ENCODE measurements at places on chromosomes 6 and 20.

DNA sequence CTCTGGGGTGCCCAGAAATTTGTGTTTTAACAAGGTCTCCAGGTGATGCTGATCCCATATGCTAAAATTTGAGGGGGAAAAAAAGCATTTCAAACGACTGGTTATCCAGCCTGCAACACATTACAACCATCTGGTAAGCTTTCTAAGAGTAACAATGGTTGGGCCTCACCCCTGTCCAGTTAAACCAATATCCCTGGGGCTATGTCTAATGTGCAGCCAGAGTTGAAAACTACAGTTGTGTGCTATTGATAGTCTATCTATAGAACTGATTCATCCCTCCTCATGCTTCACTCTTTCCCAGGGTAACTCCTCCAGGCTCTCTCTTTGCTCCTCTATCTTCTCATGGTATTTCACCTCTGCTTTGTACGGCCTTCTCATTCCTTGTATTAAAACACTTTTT, 458.3 kb downstream of the MMUT start:
- DNase-seq = no peak

DNA sequence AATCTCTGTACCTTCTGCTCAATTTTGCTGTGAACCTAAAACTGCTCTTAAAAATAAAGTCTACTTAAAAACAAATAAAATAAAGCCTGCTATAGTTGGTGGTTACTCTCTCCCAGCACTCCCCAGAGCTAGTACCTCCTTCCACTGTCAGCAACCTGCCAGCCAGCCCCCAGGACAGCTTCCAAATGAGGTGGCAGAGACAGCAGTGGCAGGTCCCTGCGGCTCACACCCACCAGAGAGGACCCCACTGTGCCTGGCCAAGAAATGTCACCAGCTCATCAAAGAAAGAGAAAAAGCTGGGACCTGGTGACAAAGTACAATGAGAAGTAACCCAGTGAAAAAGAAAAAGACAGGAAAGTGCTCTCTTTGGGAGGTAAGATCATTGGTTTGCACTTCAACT, 15.2 kb downstream of the APMAP start:
- no peak for DNase-seq

DNA sequence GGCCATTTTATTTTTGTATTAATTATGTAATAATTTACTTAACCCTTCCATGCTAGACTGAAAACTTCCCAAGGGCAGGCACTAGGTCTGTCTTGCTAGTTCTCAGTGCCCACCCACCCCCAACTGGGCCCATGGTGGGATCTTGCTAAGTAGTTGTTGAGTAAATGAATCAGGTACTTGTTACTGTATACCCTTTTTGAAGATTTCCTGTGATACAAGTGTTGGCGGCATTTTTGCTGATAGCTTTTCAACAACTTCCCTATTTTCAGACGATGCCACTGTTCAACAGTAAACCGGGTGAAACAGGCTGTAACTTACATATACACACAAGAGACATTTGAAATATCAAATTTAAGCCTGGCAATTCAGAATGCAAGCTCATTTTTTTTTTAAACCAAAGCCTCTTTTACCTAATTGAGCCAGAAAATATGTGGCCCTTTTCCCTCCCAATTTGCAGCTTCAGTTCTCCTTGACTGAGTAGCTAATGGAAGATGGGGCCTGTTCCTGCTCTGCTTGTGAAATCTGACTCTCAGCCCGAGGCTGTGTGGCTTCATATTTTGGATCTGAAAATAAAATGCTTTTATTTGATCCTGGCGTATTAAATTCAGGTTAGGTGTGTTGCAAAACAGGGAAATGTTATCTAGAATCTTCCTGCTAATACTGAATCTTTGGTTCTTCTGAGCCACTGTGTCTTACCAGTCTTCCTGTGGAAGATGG, 288.3 kb downstream of the NRN1 start:
- DNase-seq = no peak

- no peak for DNase-seq
Observed at GRCh38 chr20:63366390-63367365, 5.5 kb upstream of the CHRNA4 start.

DNA sequence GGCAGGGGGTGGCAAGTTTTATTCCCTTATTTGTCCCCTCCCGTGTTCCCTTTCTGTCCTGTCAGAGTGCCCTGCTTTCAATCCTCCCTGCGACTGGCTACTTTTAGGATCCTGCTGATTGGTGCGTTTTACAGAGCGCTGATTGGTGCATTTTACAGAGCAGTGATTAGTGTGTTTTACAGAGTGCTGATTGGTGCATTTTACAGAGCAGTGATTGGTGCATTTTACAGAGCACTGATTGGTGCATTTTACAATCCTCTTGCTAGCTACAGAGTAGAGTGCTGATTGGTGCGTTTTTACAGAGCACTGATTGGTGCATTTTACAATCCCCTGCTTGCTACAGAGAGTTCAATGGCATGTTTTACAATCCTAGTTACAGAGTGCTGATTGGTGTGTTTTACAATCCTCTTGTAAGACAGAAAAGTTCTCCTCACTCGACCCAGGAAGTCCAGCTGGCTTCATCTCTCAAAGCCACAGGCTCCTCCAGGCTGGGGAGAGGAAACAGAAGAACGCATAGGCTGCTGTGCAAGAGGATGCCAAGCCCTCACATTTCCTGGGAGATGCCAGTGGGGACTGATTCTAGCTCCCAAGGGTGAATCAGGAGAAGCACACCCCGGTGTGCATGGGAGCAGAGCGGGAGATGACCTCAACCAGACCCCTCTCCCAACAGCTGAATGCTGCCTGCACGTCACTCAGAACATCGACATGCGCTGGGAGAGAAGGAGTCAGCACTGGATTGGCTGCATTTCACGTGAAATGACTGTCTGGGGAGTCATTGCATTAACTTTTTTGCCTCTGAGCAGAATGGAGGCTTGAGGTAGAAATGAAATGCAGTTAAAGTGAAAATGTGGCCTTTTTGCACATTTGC, 48.3 kb upstream of the SLC22A23 start:
- no peak for DNase-seq

DNA sequence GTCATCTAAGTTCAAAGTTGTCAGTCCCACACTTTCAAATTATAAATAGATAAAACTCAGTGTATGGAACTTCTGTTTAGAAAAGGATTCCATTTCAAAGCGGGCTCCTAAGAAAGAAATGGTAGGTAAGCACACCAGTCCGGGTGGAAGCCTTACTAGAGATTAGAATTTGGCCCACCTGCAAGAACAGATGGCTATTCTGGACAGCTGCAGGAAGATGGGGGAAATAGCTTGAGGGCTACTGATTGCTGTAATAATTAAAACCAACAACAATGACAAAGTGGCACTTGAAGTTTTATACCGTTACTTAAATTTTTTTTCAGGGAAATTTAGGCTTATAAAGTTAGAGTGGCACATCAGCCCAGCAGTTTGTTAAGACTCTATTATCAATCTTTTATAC, 83.3 kb downstream of the HIVEP2 start:
- DNase-seq = no peak
